NCI-H1048 (cell line): ENCODE measurements at places on chromosomes 2 and 18.

- DNase-seq: no peak
Measured at GRCh38 chr2:197908990-197909776, 104.8 kb downstream of the PLCL1 start.

GRCh38 chr2:58764338-58765104 is 523.4 kb upstream of the FANCL start:
- no peak for DNase-seq

- DNase-seq: no peak
Measured at GRCh38 chr2:101401326-101401665, 14.0 kb upstream of the CREG2 start.

DNA sequence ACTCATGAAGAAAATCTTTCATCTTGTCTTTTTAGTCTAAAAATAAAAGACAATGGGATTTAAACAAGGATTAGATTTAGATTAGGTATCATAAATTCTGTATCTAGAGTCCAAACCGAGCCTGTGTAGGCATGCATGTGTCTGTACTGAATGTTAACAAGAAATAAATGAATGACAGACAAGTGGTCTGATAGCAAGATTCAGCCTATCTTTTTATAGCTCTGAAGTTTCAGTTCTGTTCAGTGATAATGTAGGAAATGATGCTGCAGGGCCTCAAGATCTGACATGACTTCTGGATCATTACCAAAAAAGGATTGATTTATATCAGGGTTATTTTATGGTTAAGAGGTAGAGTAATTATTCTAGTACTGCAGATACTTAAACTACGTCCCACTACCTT is 137.0 kb upstream of the ATP5MC3 start:
- no peak for DNase-seq

GRCh38 chr18:23178661-23179081 is 43.4 kb downstream of the CABLES1 start:
- no peak for DNase-seq

- no peak for DNase-seq
Measured at GRCh38 chr2:42978887-42979415, 186.6 kb upstream of the HAAO start.

DNA sequence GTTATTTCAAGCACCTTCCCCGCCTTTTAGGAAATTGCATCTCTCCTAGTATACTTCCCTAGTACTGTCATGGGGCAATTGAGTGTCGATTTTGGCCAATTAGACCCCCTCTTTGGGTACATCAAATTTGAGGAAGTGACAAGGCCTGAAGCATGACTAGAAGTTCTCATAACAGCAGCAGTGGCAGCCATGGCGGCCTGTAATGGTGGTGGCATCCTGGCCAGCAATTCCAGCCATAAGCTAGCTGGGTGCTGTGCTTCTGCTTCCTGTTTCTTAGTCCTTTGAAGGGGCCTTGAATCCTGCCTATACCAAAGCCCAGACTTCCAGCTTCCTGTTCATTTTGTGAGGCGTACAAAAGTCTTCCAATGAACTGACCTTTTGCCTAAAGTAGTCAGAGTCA is 523.1 kb downstream of the PLCL1 start:
- DNase-seq: no peak

GRCh38 chr2:217562871-217563480 is 439.8 kb downstream of the TNS1 start:
- no peak for DNase-seq

DNA sequence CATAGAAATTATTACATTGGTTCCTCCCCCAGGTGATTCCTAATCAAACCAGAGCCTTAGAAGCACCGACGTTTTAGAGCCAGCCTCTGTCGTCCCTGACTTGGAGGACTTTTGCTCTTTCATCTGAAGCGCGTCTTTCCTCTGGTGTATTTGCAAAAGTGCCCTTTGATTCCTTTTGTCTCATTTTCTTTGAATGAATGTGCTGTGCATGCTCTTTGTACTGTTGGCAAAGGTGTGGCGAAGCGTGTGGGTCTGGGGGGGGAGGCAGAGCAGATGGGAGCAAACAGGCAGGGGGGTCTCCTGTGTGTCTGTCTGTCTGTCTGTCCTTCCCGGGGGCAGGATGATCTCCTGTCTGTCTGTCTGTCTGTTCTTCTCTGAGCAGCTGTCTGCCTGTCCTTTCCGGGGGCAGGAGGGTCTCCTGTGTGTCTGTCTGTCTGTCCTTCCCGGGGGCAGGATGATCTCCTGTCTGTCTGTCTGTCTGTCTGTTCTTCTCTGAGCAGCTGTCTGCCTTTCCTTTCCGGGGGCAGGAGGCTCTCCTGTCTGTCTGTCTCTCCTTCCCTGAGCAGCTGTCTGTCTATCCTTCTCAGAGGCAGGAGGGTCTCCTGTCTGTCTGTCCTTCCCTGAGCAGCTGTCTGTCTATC is 205.5 kb upstream of the MYT1L start:
- no peak for DNase-seq

GRCh38 chr2:176804392-176804791 is 408.2 kb upstream of the HNRNPA3 start:
- DNase-seq: no peak

DNA sequence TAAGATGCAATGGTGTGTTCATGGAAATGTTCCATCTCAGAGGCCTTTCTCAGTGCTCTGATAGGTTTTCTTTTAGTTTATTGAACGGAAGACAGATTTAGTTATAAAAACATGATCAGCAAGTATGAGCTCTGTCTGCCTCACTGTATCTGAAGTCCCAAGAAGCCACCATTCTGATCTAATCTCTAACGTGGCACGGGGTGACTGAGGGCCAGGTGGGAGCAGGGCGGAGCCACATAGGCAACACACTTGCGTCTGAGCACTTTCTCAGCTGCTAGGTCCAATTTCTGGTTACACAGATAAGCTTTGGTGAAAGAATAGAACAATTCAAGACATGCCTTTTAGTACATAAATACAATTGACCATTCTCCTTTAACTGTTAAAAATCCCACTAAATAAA is 60.4 kb downstream of the SNTG2 start:
- no peak for DNase-seq

GRCh38 chr2:236236559-236237452 is 27.4 kb downstream of the ASB18 start:
- no peak for DNase-seq

DNA sequence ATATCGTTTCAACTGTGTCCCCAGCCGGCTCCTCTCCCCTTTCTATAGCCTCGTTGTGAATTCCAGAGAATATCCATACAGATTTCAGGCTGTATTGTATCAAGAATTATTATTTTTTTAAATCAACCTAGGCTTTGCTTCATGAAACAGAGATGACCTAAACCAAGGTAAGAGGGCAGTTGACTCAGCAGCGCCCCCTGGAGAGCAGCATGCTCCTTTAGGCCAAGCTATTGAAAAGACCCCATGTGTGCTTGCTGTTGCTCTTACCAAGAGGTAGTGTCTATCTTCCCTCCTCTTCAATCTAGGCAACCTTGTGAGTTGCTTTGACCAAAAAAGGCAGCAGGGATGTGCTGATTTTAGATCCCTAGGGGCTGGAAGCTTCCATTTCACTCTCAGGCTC is 426.7 kb upstream of the SMIM21 start:
- DNase-seq: no peak

GRCh38 chr2:11071211-11071610 is 84.1 kb upstream of the SLC66A3 start:
- DNase-seq: no peak

GRCh38 chr2:180003559-180003958 is 3.5 kb downstream of the CWC22 start:
- no peak for DNase-seq

DNA sequence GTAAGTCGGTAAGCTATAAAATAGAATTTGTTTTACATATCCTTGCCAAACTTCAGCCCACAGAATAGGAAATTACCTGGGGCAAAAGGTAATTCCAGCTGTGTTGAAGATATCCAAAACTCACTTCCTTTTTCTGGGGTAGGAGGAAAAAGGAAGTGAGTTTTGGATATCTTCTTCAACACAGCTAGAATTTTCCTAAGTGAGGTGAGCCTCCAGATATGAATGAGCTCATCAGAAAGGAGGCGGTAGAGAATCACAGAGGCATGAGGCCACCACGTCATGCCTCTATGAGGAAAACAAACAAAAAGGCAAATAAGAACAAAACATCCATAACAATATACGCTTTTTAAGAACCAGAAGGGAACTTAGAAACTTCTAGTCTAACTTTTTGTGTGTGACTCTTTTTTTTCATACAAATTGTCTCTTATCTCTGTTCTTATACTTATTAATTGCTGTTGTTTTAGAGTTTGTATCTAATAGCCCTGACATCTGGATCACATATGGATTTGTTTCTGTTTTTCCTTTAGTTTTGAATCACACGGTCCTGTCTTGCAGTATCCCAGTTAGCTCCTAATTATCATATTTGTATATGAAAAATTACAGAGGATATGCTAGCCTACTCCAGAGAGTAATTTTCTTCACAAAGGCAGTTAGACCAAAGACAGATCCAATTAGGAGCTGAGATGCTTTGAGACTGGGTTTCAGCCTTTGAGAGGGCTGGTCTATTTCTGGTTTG is 104.5 kb downstream of the RBM43 start:
- no peak for DNase-seq

DNA sequence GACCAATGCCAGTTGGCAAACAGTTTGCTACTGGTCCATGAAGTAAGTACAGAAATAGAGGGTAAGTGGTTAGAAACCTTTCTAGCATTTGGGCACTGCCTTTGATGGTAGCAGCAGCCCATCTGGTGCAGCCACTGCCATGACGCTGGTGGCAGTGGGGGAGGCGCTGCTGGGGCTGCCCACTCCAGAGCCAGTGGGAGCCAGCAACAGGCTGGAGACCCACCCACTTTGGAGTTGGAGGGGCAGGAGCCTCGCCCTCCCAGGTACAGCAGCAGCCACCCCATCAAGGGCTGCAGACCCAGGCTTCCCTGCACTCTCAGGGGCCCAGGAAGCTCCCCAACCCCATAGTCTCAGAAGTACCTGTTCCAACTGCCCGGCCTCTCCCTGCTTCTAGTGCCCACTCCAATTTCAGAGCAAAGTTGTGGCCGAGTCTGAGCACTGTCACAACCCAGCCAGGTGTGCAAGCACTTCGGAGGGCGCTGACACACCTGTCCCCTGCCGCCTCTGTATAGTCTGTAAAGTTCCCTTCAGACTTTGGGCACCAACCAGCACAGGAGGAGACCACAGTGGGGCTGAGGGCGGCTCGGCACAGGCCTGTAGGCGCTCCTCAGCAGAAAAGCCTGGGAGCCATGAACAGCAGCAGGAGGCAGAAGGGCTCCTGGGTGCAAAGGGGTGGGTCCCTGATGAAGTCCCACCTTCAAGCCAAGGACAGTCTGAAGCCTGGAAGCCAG is 125.6 kb upstream of the CCDC150 start:
- no peak for DNase-seq

- DNase-seq: no peak
Measured at GRCh38 chr2:201273330-201273983, 13.1 kb downstream of the CASP8 start.

DNA sequence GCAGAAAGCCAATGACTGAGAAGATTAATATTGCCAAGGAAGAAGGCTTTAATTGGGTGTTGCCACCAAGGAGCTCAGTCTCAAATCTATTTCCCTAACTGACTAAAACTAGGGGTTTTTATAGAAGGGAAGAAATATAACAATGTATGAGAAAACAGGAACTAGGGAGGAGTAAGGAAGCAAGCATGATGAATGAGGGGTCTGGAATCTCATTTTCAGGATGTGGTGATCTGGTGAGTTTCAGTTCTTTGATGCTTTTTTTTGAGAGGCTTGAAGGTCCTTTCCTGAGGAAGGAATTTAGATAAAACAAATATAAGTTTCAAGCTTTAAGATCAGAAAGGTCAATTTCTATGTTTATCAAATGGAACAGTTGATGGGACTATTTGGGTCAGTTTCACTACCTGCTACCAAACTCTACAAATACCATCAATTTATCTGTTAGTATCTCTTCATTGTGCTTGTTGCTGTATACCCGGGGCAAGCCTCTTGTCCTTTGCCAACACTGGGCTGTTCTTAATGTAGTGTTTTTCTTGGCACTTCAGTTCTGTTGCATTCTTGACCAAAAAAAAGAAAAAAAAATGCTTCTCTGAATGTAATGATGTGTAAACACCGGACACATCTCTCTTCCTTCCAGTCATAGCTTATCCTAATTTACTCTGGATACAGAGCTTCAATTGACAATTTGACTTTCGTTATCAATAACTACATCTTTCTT is 357.0 kb downstream of the GALNT13 start:
- DNase-seq: no peak

DNA sequence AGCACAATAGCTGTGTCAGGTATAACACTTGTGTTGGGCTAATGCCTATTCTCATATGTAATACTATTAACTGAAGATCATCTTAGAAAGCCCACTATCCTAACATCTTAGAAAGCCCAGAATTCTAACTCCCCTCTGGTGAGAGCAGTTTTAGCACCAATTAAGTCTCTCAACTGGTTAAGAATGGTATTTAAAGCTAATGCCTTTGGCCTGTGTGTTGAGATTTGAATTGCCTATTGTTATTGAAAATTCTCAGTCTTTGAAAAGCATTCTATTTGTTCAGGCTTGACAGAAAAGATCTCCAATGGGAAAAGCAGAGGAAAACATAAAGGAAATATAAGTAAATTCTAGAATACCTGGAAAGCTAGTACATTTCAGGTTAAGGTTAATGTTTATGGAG is 352.5 kb downstream of the ARHGAP15 start:
- DNase-seq: no peak

DNA sequence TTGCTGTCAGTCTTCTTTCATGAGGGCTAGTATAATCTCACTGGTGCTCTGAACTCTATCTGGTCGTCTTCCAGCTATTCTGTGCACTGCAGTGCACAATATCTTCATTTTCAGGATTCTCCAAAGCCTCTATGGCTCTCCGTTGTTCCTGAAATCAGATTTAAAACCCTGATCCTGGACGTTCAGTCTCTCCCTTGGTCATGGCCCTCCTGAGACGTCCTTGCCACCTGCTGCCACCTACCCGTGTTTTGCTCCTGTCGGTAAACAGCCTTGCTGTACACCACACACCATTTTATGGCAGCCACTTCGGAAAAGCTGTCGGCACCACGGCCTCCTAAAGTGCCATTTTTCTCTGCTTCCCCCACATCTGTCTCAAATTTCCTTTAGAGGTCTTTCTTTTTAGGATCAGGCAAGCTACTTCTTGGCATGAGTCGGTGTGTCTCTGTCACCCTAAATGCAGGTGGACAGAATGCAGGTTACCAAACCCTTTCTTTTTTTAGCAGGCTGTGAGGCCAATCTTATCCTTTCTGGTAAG is 170.0 kb downstream of the HRH4 start:
- no peak for DNase-seq

GRCh38 chr18:65762556-65762955 is 11.7 kb downstream of the CDH7 start:
- no peak for DNase-seq

DNA sequence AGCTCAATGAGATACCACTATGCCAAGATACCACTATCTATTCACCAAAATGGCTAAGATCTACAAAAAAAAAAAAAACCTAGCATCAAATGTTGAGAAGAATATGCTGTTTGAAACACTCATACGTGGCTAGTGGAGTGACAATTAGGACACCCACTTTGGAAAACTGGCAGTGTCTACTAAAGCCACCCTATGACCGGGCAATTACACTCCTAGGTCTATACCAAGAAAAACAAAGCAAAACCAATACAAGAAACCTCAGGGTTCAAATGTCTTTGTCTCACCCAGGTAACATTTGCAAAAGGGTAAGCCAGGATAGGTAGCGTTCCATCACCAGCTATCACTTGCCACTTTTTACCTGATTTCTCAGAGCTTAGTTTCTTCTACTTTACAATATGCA is 123.6 kb upstream of the CAB39 start:
- no peak for DNase-seq

- DNase-seq: no peak
Measured at GRCh38 chr2:177296040-177296439, 31.5 kb upstream of the NFE2L2 start.
